Thymus (tissue), 14 donors: ENCODE measurements at places on chromosomes 11 and 22. TPM values are rescaled to one million over a fixed set of nuclear protein-coding genes. Genes with fewer than 3 reads are reported as not detected.

Gene SCO2
- 3.5 TPM for total RNA-seq

Gene MPZL2
- 18.1 TPM for total RNA-seq

Gene C11orf91
- total RNA-seq, result not detected

Gene CD248
- total RNA-seq, result 3.0 TPM

Gene HMOX1
- 32.2 TPM for total RNA-seq

Gene LRRC4C
- total RNA-seq, result 1.6 TPM

Gene OR10A2
- total RNA-seq, result not detected

Gene MOV10L1
- total RNA-seq, result 0.14 TPM

Gene DEUP1
- 0.33 TPM for total RNA-seq

Gene PGA5
- total RNA-seq, result 0.19 TPM

Gene HORMAD2
- 0.09 TPM for total RNA-seq

Gene MFRP
- not detected for total RNA-seq

Gene TUB
- total RNA-seq, result 2.5 TPM

Gene SNX32
- total RNA-seq, result 0.38 TPM

Gene LIPT2
- total RNA-seq, result 6.1 TPM
